Activated CD4-positive, alpha-beta memory T cell treated with anti-CD3 and anti-CD28 coated beads, Interleukin-2, amount 10 ng/mL, durations not matched to agents 7 days and 5 days (primary cell): ENCODE measurements at places on chromosomes 12 and 14. TPM values are rescaled to one million over a fixed set of nuclear protein-coding genes. Genes with fewer than 3 reads are reported as not detected.

Gene CLEC14A
- total RNA-seq = not detected

Gene KRT3
- not detected for total RNA-seq

Gene KCNA5
- total RNA-seq = not detected

Gene E2F7
- total RNA-seq = 19.1 TPM

Gene CBLN3
- 9.5 TPM for total RNA-seq

Gene PPP4R4
- total RNA-seq = 3.3 TPM

Gene GPR84
- 0.25 TPM for total RNA-seq

Gene SRGAP1
- not detected for total RNA-seq

Gene TGM1
- total RNA-seq = 4.0 TPM

Gene GPRC5D
- total RNA-seq = 1.6 TPM

Gene OAS3
- total RNA-seq = 260 TPM

Gene GCN1
- total RNA-seq = 86.0 TPM

Gene OR6C2
- not detected for total RNA-seq

Gene SERPINA5
- not detected for total RNA-seq

Gene KRT72
- total RNA-seq = not detected

Gene TAS2R9
- total RNA-seq = not detected

Gene OTUB2
- 7.3 TPM for total RNA-seq

Gene ZDHHC22
- not detected for total RNA-seq

- DNase-seq = no peak
Observed at GRCh38 chr14:22587247-22587646, 1.8 kb downstream of the DAD1 start.

GRCh38 chr14:65304239-65304638 is 108.3 kb upstream of the FUT8 start:
- DNase-seq = no peak

DNA sequence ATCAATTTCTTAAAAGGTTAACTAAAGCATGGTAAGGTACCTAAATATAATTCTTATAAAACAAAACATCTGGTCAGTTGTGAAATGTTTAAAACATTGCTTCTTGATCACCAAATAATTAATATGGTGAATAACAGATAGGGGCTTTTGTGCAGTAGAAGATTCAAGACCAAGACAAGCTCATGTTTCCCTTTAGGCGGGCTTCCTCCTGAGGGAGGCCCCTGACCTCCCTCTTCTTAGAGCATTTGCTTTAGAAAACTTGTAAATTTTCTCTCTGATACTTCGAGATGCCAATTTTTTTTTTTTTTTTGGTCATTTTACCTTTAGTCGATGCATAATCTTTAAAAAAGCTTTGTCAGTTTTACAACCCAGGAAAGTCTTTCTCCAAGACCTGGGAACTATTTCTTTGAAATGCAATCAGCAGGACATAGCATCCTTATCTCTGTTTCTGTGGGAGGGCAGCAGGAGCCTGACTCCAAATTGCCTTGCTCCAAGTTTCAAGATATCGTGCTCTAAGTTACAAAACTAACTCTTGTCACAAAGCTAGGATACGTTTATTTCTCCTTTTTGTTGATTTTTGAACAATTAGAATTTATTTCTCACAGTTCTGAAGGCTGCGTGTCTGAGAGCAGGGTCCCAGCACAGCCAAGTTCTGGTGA is 66.6 kb upstream of the BICD1 start:
- DNase-seq = no peak

GRCh38 chr14:49545071-49545470 is 41.1 kb downstream of the RPS29 start:
- no peak for DNase-seq

DNA sequence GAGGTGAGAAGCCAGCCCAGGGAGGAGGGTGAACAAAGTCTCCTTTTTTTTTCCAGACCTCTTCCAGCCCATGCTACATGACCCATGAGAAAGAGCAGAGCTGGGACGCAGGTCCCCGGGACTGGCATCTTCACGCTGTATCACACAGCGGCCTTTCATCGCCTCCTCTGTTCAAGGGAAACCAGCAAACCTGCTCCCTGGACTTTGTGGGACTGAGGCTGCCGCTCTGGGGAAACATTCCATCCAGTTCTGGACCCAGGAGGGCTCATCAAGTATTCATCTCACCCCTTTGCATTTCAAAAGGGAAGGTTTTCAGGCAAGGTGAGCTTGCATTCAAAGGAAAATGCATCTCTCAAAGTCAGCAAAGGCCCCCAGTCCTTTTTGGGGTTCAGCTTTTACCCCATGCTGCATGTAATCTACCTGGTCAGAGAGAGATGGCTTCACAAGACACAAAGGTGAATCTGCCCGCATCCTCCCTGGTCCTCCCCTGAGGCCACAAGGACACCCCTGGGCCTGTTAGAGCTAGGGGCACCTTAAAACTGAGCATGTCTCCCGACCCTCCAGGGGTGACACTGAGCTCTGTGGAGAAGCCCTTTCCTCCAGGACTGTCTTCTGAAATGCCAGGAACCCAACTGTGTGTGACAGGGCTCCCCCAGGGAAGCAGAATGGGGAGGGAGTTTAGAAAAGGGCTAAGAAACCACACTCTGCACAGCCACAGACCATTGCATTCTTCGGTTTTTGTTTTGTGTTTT is 21.2 kb upstream of the MEG3 start:
- no peak for DNase-seq

DNA sequence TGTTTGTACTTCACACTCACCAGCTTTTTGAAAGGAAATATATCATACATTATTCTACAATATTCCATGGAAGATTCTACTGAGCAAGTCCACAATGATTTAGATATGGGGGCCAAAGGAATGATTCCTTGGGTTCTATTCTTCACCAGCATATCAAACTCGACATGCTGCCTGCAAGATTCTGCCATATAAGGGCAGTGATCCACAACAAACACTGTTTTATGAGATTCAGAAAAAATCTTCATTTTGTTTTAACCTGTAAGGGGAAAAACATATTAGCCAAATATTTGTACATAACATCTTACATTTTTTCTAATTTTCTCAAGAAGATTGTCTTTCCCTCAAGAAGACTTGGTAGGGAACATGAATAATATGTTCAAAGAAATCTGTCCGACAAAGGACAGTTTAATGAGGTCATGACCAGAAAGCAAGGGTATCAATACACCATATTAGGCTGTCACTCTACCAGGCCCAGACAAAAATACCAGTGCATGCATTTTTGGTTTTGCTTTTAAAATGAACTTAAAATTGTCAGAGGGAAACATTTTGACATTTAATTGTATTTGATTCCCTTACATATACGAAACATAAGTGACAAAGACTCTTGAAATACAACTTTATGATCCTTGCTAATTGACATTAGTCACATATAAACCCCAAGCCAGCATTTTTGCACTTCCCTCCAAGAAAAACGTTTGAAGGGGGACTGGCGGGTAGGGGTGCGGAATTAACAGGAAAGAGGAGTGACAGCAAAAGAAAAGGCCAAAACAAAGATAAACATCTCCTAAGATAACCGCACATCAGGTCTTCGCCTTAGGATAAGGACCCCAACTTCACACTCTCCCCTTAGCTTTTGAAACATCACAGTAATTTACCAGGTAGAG is 980 bp downstream of the INTS13 start:
- peak; percentile 23 for DNase-seq

GRCh38 chr12:110965574-110965973 is 45.2 kb upstream of the MYL2 start:
- DNase-seq = no peak

- no peak for DNase-seq
Observed at GRCh38 chr12:25979563-25979962, 21.1 kb downstream of the RASSF8 start.

GRCh38 chr12:5396541-5396940 is 35.4 kb upstream of the NTF3 start:
- no peak for DNase-seq

DNA sequence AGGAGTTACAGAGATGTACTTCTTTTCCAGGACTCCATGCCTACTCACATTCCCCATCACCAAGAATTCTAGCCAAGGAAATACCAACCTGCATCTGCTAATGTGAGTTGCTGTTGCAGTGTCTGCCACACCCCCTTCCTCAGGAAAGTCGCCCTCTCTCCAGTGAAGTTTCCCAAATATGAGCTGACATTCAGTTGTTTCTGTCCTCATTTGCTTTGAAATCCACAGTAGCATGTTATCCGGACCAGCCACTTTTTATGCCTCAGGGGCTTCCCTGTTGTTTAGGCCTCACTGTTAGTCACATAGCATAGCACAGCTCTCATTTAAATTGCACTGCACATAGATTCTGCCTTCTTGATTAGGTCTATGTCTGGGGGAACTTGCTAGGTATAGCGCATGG is 212.4 kb downstream of the EGLN3 start:
- no peak for DNase-seq

DNA sequence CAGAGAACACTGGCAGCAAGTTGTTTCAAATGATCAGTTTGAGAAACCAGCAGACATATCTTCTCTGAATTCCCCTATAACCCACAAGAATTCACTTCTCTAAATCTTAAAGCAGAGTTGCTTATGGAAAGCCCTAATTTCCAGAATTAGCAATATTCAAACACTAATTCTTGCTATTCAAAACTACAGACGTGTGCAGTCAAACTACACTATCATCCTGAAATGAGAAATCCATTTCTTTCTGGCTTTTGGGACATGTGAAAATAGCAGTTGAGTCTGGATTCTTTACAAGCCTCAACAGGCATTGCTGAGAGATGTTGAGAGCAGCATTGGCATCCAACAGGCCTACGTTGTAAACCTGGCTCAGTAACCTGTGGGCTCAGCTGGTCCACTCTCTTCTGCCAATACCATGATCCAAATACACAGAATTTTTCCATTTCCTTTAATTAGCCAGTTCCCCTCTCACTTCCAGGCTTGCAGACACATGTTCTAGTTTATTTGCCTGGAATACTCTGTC is 74.6 kb upstream of the TMTC1 start:
- no peak for DNase-seq

- no peak for DNase-seq
Observed at GRCh38 chr14:60067882-60068281, 23.8 kb upstream of the PCNX4 start.

DNA sequence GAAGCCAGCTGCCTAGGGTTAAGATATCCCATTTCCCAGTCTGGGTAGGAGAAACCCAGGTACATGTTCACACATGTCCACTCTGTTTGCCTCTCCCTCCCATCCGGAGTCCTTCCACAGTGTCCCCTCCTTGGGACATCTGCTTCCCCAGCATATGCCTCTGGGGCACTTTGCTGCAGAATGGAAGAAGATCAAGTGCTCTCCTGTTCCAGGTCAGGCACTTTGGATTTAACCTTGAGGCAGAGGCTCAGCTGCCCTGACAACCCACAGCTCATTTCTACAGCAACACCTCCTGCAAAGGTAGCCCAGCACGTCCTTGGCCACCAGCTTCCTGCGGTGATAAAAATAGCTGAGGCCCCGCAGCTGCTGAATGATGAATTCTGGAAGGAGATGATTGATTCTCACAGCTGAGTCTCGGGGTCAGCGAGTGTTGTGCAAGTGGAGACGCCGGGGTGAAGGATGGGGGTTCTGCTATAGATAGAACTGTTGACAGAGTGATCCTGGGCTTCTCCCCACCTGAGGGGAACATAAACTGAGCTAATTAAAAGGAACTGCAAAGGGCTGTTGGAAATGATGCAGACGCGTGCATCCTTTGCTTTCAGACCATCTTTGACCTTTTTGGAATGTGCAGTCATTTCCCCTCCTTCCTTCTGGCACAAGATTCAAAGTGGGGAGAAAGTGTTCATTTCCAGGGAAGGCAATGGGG is 145.0 kb downstream of the SLC38A6 start:
- DNase-seq = no peak

- no peak for DNase-seq
Observed at GRCh38 chr12:95995238-95996031, 709 bp downstream of the HAL start.

GRCh38 chr14:80095623-80096022 is 115.7 kb downstream of the DIO2 start:
- DNase-seq = no peak

DNA sequence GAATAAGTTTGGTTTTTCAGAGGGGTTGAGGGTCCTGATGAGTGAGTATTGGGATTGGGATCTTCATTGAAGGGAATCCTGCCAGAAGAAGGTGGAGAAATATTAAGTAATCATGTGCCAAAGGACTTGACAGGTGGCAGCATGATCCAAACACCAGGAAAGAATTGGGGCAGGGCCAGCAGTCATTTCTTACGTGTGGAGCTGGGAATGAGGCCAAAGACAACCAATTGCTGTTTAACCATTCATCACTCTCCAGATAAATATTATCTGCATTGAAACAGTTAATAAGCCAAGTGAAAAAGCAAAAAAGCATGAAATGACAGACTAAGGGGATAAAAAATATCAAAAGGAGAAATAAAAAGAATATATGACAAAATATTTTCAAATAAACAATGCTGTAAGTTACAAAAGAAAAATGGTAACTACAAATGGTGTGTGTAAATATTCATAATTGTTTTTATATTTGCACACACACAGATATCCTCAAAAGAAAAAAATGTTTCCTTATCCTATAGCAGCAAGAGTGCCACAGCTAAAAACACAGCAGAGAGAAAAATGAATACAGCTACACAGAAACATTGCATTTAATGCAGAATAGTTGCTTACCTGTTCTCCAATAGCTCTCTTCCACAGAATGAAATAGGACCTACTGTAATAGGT is 26.2 kb downstream of the C2CD5 start:
- no peak for DNase-seq

DNA sequence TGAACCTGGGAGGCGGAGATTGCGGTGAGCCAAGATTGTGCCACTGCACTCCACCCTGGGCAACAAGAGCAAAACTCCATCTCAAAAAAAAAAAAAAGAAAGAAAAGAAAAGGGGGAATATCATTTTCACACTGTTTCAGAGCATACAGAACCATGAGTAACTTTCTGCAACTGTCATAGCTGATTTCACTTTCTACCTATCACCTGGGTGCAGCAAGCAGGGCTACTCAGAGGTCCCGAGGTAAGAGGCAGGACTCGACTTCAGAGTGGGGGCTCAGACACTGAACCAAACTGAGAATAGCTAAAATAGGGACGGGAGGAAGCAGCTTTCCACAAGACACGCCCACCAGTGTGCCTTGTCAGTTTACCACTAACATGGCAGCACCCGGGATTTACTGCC is 29.8 kb downstream of the OR10P1 start:
- DNase-seq = no peak

DNA sequence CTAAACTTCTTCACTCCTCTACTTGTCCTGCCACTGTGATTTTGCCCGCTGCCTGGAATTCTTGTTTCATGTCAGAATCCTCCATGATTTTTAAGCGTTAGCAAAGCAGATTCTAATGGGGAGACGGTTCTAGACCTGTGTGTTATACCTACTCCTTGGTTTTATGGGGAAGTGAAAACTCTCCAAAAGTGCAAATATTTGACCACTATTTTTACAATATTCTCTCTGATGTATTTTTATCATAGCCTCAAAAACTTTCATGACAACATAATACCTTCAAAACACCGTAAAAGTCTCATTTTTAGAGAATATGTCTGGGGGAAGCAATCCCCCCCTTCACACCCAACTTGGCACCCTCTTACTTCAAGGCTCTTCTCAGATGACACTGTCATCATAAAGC is 12.9 kb upstream of the KRAS start:
- DNase-seq = no peak

GRCh38 chr14:78425330-78425729 is 255.2 kb downstream of the NRXN3 start:
- no peak for DNase-seq

DNA sequence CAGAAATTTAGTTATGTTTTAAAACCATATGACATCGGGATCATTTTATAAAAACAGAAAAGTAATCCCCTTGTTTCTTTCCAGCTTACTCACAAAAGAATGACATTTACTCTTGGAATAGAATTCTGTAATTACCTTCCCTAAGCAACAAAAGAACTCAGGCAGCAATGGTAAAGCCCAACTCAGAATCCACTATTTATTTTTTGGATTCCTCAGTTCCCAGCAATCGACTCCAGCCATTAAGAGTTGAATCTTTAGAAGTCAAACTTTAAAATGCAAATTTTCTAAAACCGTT is 65.9 kb downstream of the FOXN3 start:
- DNase-seq = no peak
